Femur (tissue), 1 donor: ENCODE measurements at places on chromosomes 3 and 15.

- no peak for DNase-seq
These were observed 160.7 kb upstream of the TSC22D2 start for GRCh38 chr3:150247441-150247840.

GRCh38 chr15:22947101-22948000 is 32.8 kb downstream of the CYFIP1 start:
- no peak for DNase-seq

DNA sequence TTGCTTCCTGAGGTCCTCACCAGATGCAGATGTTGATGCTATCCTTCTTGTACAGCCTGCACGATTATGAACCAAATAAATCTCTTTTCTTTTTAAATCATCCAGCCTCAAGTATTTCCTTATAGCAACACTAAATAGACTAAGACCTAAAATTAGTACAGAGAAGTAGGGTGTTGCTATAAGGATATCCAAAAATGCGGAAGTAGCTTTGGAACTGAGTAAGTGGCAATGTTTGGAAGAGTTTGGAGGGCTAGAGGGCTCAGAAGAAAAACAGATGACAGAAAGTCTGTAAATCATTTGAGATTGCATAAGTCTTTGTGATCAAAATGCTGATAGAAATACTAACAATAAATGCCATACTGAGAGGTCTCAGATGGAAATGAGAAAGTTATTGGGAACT is 894.9 kb downstream of the DIPK2A start:
- DNase-seq: no peak

- no peak for DNase-seq
These were observed 322.8 kb upstream of the CTNNB1 start for GRCh38 chr3:40876496-40876895.

DNA sequence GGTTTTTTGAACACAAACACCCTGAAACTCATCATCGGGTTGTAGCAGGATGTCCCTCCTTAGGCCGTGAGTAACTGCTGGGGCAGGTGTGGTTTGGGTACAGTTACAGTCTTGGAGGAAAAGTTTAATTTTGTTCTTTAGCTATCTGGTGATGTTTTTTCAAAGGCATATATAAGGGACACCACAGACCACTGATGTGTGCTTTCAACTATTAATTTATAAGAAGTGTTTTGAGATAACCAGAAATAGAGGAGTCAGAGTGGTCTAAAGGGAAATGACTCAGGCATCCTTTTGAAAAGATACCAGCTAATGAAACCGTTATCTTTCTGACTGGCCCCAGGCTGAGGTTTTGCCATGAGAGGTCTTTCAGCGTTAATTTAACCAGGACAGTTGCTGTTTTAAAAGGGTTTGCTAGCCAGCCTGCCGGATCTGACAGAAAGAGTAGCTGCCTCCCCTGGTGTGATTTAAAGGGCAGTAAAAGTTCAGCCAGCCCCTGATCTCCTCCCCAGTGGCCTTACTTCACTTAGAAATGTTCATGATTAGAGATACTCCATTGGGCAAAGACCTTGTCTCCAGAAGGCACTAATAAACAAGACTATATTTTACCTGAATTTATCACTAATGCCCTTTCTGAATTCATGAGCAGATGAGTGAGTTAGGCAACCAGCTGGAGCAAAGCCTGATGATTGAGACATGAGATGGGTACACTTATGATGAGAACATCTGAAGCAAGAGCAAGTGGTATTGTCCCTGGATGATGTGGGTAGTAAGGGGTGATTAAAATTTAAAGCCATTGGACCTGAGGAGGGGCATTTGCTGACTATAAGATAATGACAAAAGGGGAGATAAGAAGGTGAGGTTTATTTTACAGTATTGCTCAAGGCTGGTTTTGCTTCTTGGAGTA is 482.5 kb upstream of the TBL1XR1 start:
- no peak for DNase-seq

DNA sequence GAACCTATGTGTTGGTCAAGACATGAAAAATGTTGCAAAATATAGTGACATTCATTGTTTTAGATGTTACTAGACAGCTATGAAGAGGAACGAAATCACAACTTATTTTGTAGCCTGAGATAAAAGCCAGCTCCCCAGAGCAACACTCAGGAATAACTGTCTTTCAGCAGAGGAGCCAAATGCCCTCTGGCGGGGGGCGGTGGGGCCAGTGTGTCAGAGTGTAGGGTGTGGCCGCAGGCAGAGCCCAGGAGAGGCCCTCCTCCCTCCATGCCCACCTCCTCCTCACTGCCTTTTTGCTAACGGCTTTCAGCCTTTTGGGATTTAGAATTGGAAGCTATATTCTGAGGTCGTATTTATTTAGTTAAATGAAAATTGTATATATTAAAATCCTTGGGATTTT is 16.9 kb downstream of the APOD start:
- no peak for DNase-seq

DNA sequence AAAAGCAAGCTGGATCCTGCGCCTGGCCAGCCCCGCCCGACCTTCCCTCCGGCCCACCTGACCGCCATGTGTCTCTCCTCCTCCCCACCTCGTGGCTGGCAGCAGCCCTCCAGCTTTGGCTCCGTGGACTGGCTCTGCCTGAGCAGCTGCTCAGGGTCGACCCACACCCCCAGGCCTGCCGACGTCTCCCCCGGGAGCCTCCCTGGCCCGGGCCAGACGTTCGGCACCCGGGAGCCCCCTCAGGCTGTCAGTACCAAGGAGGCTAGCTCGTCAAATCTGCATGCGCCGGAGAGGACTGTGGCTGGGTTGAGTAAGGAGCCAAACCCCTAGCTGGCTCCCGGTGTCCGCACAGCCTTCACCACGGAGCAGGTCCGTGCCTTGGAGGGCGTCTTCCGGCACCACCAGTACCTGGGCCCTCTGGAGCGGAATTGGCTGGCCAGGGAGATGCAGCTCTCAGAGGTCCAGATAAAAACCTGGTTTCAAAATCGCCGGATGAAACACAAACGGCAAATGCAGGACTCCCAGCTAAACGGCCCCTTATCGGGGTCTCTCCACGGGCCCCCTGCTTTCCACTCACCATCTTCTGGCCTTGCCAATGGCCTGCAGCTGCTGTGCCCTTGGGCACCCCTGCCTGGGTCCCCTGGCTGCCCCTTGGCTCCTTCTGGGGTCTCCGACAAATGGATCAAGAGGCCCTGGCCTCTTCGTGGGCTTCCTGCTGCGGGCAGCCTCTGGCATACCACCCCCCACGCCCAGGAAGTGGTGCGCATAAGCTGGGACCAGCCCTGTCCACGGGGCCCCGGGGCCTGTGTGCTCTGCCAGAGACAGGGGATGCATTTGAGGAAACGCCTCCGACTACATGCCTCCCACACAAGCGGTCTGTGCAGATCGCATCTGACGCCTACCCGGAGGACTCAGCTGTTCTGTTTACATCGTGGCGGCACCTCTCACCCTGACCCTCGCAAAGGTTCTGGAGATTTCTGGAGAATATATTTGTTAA is 345.0 kb downstream of the ZNF385D start:
- no peak for DNase-seq

DNA sequence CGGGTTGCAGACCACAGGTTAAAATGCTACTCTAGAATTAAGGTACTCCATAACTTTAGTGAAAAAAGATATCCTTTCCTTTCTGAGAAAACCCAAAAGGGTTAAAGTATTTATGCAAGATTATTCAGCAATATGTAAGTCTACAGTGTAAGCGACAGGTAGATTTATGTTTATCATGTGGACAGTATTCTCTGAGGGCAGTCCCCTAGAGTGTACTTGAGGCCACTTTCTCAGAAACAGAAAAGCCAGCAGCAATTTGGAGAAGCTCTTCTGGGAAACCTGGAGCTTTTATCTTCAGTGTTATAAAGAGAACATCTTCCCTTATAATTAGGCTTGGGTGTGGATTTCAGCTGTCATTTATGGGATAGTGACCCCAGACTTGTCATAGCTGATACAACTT is 8.9 kb downstream of the ST3GAL6 start:
- no peak for DNase-seq

GRCh38 chr15:67999320-68000100 is 54.6 kb upstream of the PIAS1 start:
- no peak for DNase-seq

GRCh38 chr3:38586546-38587520 is 62.7 kb downstream of the SCN5A start:
- DNase-seq: peak; percentile 10

DNA sequence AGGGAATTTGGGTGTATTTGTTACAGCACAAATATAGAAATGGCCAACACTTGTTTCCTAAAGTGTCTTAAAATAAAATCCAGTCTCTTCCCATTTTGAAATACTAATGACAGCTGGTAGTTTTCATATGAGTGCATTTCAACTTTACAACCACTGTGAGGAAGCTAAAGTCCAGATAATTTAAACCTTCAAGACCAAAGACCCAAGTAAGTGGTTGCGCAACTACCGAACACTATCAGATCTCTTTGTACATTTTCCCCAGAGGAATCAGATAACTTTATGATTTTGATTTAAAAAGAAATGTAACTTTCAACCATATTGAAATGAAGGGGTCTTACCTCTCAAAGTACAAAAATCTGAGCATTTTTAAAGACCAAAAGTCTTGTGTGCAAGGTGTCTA is 14.3 kb downstream of the BCL2L10 start:
- no peak for DNase-seq

DNA sequence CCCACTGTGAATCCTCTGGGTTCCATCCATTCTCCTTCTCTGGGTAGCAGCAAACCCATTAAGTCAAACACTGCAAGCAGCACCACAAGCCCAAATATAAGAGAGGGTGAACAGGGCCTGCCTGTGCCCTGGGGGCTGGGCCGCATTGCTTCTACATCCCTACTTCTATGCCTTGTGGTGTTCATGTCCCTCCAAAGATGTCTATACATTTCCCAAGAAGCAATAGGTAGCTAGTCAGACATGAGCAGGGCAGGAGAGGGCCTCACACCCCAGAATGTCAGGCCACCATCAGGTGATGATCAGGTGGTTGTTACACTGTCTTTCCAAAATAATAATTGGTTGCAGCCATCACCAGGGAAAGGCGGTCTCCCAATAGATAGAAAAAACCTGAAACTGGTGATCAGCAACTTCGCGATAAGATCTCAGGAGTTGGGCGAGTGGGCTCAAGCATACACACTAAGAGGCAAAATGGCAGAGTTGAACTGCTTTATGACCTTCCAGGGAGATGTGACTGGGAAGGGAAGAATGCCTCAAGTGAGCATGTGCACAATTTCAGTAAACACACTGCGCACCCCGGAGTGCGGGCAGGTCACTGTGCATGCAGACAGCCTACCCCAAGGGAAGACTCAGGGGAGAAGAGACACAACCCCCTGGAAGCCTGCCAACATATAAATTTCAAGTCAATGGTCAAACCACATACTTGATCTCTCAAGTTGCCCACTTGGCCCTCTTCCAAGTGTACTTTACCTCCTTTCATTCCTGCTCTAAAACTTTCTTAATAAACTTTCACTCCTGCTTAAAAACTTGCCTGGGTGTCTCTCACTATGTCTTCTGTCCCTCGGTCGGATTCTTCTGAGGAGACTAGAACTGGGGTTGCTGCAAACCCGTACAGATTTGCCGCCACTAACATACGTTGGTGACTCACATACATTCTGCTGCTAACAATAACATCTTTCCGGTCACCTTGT is 39.9 kb downstream of the KLF15 start:
- peak; percentile 8 for DNase-seq

- no peak for DNase-seq
These were observed 114.3 kb downstream of the CORO2B start for GRCh38 chr15:68693071-68693470.

DNA sequence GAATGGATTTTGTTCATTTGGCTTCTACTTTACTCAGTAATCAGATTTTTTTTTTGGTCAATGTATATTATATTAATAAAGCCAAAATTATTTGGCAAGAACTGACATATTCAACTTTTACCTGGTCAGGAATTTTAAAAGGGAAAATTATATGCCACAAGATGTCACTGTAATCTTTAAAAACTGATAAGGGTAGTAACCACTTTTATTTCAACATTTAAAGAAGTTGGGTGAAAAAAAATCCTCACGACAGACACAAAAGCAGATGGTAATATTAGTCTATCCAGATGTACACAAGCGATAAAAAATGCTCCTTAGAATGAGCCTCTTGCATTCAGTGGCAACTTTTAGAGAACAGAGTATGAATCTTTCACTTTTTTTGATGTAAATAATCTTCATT is 101.9 kb downstream of the SERPINI1 start:
- DNase-seq: no peak

DNA sequence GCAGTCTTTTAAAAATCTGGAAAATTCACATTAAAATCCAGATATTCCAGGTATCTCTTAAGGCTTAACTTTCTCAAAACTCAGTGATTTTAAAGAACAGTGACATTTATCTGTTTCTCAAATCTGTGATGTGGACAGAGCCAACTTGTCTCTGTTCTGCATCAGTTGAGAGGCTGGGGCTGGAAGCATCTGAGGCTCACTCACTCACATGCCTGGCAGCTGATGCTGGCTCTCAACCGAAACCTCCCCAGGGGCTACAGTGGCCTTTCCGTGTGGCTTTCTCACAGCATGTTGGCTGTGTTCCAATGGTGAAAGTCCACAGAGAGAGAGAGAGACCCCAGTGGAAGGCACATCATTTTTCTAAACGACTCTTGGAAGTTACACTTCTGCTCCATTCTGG is 53.5 kb downstream of the CEMIP start:
- no peak for DNase-seq

DNA sequence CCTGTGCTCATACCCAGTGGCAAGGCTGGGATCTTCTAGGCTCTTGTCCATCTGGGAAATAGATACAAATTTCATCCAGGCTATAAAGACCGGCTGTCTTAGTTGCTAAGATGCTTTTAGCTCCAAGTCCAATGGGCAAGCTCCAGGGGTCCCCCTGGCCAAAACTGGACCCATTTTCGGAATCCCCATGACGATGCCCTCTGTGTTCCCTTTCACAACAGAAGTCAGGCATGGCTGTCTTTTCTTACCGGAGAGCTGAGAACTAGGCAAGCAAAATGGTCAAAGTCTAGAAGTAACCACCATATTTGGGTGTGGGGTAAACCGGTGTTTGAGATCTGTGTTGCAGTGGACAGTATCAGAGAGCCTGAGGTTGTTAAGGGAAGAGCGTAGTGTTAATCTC is 1.0 kb downstream of the GLYCTK start:
- no peak for DNase-seq

DNA sequence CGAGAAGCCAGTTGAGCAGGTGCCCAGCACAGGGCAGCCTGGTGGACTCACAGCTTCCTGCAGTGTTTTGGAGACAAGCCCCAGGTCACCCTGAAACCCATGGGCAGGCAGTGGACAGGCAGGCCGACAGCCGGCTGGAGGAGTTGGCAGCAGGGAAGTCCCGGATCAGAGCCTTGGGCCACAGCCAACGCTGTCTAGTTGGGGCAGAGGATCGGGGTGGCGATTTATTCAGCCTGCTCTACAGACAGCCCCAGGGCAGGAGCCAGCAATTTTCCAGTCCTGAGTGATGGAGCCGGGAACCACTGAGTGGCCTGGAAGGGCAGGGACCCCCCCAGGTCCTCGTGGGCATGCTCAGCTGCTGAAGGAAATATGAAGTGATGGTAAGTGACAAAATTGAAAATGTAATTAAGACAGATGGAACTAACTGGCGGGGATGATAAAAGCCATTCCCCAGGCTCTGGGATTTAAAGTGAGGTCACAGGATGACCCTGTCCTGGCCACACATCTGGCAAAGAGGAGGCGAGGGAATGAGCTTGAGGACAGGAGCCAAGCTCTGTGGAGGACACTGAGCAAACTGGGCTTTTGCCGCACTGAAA is 34.4 kb upstream of the TBC1D21 start:
- DNase-seq: peak; percentile 73
